ENCODE measurements at places on chromosomes 11 and 22.

- H3K36me3 ChIP-seq, result no peaks in the 10 kb centered on the region
- no peak overlapping the region for H3K27ac ChIP-seq
- no peak for DNase-seq
These were observed 817.2 kb downstream of the FAM181B start for GRCh38 chr11:81916451-81916850.

DNA sequence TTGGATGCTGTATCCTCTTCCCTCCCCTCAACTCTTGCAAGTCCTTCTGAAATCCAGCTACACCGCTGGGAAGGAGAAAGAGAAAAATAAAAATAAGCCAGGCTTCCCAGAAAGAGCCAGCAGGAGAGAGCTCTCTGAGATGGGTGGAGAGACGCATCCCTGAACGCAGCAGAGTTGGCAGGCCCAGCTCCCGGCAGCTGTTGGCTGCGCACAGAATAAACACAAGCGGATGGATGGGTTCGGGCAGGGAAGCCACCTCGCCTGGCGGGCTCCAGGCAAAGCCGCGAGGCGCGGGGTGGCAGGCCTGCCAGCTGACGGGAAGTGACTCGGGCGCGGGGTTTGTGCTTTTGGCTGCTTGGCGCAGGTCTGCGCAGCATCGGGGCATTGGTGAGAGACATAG lies 537.7 kb downstream of the MIAT start:
- no peak for DNase-seq
- H3K36me3 ChIP-seq, result no peaks in the 10 kb centered on the region
- H3K27ac ChIP-seq, result no peak overlapping the region
- H3K4me1 ChIP-seq, result peaks cover 7% of the 10 kb centered on the region

DNA sequence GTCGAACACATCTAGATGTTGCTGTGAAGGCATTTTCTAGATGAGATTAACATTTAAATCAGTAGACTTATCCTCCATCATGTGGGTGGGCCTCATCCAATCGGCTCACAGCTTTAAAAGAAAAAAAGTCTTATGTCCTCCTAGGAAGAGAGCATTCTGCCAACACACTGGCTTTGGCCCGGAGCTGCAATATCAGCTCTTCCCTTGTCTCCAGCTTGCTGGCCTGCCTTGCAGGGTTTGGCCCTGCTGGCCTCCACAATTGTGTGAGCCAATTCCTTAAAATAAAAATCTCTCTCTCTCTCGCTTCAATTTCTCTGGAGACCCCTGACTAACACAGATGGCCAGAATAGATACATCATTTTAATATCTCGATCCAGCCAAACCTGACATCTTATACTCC lies 13.1 kb upstream of the ABCC8 start:
- DNase-seq, result no peak
- no peaks in the 10 kb centered on the region for H3K4me1 ChIP-seq
- H3K36me3 ChIP-seq, result no peaks in the 10 kb centered on the region

GRCh38 chr11:133134314-133135173 lies 397.8 kb downstream of the OPCML start:
- H3K27ac ChIP-seq, result no peak overlapping the region
- DNase-seq, result peak; percentile 5
- H3K36me3 ChIP-seq, result no peaks in the 10 kb centered on the region
- H3K4me1 ChIP-seq, result no peaks in the 10 kb centered on the region
- H3K4me3 ChIP-seq, result no peak overlapping the region

GRCh38 chr11:17687946-17688670 lies 31.3 kb upstream of the MYOD1 start:
- H3K27ac ChIP-seq, result no peak overlapping the region
- no peaks in the 10 kb centered on the region for H3K36me3 ChIP-seq
- H3K4me1 ChIP-seq, result peaks cover 11% of the 10 kb centered on the region
- no peaks in the 10 kb centered on the region for H3K27me3 ChIP-seq
- peak; percentile 91 for DNase-seq

All from trophoblast cell (in vitro differentiated cells and primary cell).